ENCODE measurements at places on chromosomes 5 and 9. TPM values are rescaled to one million over a fixed set of nuclear protein-coding genes. Genes with fewer than 3 reads are reported as not detected.

DNA sequence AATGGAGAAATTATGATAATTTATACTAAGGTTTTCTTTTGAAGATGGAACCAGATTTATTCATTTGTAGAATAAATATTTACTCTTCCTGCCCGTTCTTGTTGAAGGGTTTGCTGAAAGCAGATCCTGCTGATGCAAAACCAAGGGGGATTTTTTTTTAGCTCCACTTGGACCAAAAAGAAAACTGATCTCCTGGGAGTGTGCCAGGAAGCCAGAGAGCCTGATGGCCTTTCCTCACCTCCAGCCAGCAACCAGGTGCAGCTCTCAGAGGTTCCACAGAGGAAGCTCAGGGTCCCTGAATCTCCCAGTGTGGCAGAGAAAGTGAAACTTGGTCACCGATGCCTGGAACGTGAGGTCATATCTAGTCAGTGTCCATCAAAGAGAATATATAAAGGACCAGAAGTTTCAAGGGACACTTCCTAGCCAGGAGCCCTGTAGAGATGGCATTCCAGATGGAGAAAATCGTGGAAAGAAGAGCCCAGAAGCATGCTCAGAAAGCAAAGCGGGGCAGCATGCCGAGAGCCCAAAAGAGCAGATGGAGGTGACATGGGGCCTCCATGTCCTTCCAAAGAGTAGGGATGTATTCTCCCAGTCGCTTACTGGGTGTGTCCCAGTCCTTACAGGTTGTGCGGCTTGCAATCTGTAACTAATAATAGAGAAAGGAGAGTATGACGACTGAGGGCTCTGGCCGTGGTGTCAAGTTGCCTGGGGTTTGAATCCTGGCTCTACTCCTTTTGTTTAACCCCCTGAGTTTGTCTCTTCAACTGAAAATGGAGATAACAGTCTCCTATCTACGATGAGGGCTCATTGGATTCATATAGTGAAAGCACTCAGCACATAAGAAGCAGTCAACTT is 12.2 kb downstream of the AFAP1L1 start:
- no peak for DNase-seq

DNA sequence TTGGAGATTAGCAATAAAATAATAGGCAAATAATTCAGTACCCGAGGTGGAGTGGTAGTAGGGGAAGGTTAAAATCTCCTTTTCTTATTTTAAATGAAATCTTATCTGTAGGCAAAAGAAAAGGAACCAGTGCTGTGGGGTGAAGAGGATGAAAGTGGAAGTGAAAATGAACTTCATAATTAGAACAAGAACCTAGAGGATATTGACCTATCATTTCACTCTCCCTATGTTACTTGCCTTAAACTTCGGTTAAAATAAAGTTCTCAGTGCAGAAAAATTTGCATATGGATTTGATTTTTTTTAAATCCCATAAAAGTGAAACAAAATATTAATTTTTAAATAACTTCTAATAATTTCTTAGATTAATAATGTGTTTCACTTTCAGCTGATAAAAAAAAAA is 1094.9 kb upstream of the C9orf72 start:
- no peak for DNase-seq

- no peak for DNase-seq
Observed at GRCh38 chr9:7387840-7388239, 411.7 kb downstream of the DMAC1 start.

DNA sequence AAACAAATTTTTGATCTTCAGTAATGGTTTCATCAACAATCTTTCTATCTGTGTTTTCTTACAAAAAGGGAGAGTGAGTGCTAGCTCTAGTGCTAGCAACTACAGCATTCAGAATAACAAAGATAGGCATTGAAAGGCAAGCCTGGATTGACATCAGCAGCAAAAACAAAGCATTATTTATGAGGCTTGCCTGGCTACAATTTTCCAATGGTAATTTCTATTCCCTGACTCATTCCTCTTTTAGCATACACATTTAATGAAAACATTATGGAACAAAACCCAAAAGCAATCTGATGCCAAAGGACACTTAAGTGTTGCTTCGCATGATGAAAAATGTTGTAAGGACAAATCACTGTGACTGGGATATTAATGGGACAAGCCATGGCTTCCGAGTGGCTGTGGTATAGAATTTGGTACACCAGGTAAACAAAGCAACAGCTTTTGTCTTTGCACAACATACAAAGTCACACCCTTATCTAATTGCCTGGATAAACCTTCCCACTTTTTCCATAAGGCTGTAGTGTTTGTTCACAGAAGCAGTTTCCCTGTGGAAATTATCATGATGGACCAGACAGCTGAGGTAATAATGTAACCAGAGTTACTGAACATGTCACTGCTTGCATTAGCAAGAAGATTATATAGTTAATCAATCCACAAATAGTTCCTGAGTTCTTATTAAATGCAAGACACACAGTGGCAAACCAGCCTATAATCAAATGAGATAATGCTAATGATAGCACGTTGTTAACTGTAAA is 179.8 kb upstream of the EDIL3 start:
- DNase-seq: no peak

DNA sequence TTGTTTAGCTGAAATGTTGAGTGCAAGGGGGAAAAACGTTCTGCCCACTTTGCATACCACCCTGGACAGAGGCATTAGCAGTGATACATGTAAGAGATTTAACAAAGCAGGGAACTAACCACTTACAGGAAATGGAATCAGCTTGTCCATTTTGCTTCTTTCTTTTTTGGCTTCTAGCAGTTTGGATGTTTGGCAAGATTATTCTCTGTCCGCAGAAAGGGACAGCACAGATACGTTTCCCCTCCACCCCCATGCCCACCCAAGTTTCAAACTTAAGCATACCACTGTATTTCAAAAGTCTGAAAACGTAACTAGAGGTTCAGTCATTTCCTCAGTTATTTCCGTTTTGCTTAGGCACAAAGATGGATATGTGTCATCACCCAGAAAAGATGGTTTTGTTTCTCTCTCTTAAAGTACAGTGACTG is 118.4 kb downstream of the GDNF start:
- DNase-seq: no peak

- DNase-seq: no peak
Observed at GRCh38 chr9:36858805-36859375, 175.2 kb downstream of the PAX5 start.

- DNase-seq: peak; percentile 76
Observed at GRCh38 chr9:35749515-35750255, 598 bp downstream of the RGP1 start.

- no peak for DNase-seq
Observed at GRCh38 chr5:38509185-38509584, 47.3 kb downstream of the LIFR start.

DNA sequence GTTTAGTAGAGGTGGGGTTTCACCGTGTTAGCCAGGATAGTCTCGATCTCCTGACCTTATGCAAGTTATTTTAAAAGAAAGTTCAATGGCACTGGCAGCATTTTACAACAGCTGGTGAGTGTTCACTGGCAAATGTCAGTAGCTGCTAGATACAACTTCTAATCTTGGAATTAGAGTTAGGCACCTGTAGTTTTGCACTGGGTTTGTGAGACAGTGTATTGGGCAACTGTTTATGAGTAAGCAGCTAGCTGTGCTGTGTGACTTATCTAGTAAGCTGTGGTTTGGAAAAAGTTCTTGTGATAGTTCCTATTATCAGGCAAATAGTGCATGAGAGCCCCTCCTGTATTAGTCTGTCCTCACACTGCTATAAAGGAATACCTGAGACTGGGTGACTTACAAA is 61.5 kb downstream of the UBE2QL1 start:
- no peak for DNase-seq

- no peak for DNase-seq
Observed at GRCh38 chr5:151139015-151139414, 18.6 kb downstream of the ANXA6 start.

- no peak for DNase-seq
Observed at GRCh38 chr5:87074934-87075541, 192.6 kb upstream of the RASA1 start.

DNA sequence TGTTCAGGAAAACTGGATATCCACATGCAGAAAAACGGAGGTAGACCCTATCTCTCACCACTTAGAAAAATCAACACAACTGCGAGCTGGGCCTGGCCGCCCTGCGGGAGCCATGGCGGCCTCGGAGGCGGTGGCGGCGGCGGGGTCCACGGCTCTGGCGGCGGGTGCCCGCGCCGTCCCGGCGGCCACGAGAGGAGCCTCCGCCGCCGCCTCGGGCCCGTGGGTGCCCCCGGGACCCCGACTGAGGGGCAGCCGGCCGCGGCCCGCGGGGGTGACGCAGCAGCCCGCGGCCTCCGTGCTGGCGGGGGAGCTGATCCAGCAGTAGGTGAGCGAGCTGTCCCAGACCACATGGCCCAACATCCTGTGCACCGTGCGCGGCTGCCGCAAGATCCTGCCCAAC is 25.3 kb downstream of the FANCC start:
- DNase-seq: no peak

Gene PCDHB16
- total RNA-seq: 0.54 TPM

Gene IL33
- total RNA-seq: not detected

Gene GABRA6
- not detected for total RNA-seq

Gene SPAAR
- not detected for total RNA-seq

Gene SGCD
- not detected for total RNA-seq

Data from Karpas-422 (cell line).